ENCODE measurements at places on chromosomes 1 and 21.
A peak's percentile ranks its signal among the peaks of the same experiment; 100 is the strongest.

GRCh38 chr1:245772739-245773138, 618.0 kb downstream of the KIF26B start:
- no peak for DNase-seq

- no peak for DNase-seq
These were observed 59.9 kb upstream of the NHLH2 start for GRCh38 chr1:115900856-115901255.

- no peak for DNase-seq
These were observed 524.9 kb upstream of the CHRM3 start for GRCh38 chr1:238861342-238862066.

GRCh38 chr1:96996001-96996400, 274.4 kb downstream of the PTBP2 start:
- no peak for DNase-seq

GRCh38 chr1:178862864-178863263, 8.0 kb downstream of the ANGPTL1 start:
- no peak for DNase-seq

- DNase-seq, result peak; percentile 13
These were observed 53.3 kb upstream of the BOLA1 start for GRCh38 chr1:149846042-149846441.

DNA sequence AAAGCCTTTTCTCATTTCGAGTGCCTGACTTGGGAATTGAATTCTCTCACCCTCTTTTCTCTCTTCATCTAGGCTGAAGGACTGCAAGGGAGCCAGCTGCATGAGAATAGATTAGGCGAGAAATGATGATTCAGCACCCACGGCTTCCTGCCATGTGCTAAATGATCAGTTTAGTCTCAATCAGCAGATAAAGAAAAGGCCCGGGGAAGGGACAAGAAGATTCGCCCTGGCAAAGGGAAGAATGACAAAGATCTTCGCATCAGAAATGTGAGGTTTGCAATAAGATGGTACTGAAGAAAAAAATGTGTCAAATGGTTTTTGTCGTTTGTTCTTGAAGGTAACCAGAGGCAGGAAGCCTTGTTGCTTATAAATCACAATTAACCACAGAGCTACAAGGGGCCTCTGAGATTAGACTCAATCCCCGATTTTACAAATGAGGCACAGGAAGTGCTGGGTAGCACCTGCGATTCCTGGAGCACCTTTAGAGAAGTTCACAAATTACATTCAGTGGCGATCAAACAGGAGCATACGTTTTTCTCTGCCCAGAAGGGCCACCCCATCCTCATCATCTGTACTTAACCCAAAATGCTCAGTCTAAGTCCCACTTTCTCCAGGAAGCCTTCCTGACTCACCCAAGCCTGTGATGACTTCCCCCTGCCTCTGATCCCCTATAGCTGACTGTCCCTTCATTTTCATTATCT, 183.4 kb downstream of the ZNF281 start:
- DNase-seq, result no peak

GRCh38 chr1:100799954-100800612, 80.5 kb downstream of the VCAM1 start:
- DNase-seq, result no peak

DNA sequence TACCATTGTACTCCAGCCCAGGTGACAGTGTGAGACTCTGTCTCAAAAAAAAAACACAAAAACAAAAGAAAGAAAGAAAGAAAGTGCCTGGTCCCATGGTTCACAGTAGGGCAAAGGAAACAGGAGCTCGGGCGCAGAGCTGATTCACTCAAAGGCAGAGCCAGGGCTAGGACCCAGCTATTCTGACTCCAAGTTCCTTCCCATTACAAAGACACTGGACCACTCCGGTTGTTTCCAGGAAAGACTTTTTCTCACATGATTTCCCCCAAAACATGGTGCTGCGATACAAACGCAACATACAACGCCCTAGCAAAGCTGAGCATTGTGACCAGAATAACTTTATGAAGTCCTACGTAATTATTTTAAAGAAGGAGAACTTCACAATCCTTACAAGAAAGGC, 10.7 kb downstream of the ABCG1 start:
- no peak for DNase-seq

DNA sequence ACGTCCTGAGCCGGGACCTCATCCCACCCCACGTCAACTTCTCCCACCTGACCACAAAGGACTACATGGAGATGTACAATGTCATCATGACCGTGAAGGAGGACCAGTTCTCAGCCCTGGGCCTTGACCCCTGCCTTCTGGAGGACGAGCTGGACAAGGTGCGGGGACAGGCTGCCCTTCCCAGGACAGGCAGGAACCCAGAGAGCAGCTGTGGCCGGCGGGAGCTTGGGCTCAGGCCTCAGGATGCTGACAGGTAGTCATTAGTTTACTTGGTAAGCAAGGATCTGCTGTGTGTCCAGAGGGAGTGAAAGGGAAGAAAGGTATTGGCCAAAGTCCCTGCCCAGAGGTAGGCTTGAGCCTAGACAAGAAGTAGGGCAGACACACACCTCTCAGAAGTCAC, 17.6 kb upstream of the KCNC4 start:
- DNase-seq, result no peak
